ENCODE measurements at places on chromosomes 7 and 10.

DNA sequence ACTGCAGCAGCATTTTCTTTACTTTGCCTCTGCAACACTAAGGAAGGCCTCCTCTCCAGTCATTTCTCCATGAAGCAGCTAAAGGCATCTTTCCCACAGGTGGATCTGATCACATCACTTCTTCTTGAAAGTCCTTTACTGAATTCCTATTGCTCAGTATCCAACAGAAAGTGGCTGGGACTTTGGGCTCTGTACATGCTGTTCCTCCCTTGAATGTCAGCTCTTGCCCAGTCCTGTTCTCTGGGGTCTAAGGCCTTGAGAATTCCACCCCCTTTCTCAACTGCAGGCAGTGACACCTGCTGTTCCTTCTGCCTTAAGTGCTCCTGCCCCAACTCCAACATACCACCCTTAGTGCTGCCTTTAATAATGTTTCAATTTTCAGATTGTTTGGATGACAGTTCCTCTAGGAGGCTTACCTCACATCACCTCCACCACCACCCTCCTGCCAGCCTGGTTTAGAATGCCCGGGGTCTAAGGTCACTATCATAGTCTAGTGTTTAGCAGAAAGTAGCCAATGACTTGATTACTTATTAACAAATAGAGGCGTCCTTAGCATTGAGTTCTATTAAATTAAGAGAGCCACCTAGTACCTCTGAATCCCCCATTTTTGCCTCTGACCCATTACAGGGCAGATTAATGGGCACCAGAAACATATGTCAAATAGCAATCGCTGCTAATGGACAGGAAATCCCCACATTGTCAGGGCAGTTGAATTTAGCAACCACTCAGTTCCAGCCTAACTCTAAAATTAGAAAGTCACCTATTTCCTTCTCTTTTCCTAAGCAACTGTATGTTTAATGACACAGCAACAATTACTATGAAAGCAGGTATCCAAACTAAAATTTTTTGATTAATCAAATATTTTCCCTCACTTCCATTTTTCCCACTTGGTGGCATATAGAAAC lies 11.4 kb downstream of the INHBA start:
- no peak for DNase-seq

DNA sequence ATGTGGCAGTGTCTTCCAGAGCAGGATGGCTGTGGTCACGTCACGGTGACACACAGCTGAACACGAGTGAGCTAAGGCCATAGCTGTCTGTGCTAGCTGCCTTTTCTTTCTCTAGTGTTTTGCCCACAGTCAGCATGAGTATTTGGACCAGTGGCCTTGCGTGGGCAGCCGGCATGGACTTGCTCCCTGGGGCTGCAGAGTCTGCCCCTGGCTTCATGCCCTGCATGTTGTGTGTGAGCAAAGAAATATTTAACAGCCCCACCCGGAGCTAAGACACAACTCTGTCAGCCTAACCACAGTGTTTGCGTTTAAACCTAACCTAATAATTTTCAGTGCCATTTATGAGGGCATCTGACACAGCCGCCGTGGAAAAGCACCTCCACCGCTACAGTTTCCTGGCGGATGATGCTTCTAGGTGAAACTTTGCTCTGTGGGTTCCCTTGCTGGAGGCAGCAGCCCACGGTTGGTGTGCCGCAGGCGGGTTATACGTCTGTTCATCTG lies 14.6 kb downstream of the CHST12 start:
- no peak for DNase-seq

DNA sequence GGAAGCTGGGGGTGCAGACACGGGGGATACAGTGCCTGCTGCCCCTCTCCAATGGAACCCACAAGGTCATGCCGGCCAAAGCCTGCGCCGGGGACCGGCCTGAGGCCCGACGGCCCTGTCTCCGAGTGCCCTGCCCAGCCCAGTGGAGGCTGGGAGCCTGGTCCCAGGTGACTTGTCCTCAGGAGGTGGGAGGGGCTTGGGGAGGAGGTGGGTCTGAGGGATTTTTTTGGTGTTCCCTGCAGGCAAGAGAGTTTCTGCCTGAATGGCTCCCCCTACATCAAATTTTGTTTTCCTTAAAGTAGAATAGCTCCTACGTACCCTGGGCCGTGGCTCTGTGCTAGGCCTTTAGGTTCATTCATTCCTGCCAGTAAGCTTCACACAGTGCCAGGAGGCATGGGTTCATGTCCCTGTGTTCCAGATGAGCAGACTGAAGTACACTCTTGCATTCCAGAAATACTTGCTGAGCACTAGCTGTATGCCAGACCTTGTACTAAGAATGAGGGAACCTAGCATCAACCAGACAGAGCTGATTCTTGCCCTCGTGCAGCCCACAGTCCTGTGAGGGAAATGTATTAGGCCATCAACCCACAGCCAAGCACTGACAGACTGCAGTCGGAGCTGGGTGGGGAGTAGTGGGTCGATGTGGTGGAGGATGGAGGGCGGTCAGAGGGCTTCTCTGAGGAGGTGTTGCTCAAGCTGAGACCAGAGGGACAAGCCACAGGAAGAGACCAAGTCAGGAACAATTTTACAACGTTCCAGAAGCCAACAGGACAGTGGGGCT lies 31.1 kb downstream of the TBATA start:
- DNase-seq = no peak

DNA sequence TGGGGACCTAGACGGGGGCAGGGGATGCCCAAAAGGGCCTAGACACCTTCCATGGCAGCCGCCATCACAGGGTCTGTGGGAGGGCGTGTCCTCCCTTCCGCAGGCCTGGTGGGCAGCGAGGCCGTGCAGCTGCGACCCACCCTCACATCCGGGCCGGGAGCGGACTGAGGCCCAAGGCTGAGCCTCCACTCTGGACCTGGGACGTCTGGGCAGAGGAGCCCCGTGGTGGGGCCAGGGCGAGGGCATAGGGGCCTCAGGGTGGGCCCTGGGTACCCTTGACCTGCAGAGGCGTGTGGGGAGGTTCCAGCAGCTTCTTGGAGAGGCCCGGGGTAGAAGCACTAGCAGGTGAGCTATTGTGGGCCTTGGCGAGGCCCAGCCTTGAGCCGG lies 49.2 kb downstream of the PWWP2B start:
- no peak for DNase-seq

- no peak for DNase-seq
Observed at GRCh38 chr10:3781468-3782145, 3.4 kb downstream of the KLF6 start.

GRCh38 chr10:83908506-83908905 lies 230.8 kb upstream of the GHITM start:
- no peak for DNase-seq

GRCh38 chr7:127730658-127731276 lies 78.8 kb downstream of the SND1 start:
- no peak for DNase-seq

DNA sequence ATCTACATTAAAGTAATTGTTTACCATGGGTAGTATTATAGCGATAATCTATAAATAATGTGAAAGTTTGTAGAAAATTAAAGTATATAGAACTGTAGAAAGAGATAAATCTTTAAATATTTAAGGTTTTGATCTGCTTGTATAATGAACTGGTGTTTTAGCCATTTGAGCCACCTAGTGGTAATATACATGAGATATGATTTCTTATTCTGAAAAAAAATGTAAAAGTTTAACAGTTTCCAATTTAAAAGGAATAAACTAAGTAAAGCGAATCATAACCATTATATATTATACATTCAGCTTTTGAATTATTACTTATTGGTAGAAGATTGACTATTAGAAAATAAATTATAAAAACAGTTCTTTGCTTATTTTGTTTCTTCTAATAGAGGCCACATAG lies 91.2 kb downstream of the OTUD1 start:
- no peak for DNase-seq

- no peak for DNase-seq
Observed at GRCh38 chr10:126422567-126422966, 34.3 kb upstream of the ADAM12 start.

GRCh38 chr7:2036786-2037185 lies 196.0 kb downstream of the MAD1L1 start:
- no peak for DNase-seq

DNA sequence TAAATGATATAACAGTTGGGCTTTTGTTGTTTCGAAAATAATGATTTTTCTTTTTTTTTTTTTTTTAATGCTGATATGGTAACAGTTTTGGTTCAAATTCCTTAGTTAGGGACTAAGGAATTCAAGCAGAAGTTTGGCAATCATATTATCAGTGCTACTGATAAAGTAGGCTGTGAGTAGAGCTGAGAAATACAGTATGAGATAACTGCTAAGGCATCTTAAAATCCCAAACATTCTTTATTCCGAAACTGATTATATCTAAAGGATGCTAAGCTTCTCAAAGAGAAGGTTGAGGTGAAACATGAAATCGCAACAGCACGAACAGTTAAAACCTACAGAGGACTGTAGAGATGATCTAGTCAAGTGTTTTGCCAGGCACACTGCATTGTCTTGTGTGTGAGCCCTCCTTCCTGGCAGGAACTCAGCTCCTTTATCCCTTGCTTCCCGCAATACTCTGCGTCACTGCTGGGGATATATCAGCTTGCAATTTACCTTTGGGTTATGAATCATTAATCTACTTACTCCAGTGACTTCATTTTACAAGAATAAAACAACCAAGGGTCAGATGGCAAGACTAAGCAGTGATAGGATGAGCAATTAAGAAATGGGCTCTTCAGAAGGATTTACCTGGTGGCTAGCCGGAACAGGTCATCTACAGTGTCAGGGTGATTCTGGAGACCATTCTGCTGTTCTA lies 36.7 kb downstream of the IRF5 start:
- no peak for DNase-seq

DNA sequence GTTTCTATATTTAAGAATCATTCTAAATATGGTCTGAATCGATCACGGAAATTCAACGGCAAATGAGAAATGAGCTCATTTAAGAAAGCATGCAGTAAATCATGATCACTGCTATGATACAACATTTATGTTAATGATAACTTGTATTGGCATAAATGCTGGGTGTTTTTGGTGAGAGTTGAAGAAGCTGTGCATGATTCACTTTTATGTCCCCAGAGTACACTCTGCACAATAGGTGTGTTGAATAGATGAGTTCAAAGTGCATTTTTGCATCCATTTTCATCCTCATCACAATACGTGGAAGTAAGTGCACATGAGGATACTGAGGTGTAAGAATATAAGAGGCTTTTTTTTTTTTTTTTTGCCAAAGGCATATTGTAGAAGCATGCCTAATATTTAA lies 169.3 kb downstream of the PPP1R17 start:
- DNase-seq = no peak

GRCh38 chr10:29797616-29798015 lies 162.8 kb upstream of the SVIL start:
- no peak for DNase-seq

- DNase-seq = no peak
Observed at GRCh38 chr10:58868736-58869435, 307.6 kb upstream of the PHYHIPL start.

- no peak for DNase-seq
Observed at GRCh38 chr7:30510124-30511075, 5.8 kb upstream of the GGCT start.

GRCh38 chr7:94497874-94498670 lies 11.5 kb upstream of the CASD1 start:
- DNase-seq = no peak

- no peak for DNase-seq
Observed at GRCh38 chr7:16028636-16029035, 342.2 kb upstream of the MEOX2 start.

DNA sequence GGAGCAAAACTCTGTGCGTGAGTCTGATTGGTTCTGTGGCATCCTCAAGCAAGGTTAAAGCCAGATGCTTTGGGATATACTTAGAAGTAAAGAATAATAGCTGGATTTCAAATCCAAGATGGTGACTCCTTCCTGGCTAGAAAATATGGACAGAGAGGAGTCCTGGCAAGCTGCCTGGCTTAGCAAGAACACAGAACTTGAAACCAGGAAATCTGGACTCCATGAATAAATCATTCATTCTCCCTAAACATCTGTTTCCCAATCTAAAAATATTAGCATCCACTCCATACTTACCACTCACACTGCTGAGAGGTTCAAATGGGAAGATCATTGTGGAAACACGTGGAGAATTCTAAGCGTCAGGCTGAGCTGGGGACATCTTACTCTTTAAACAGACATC lies 1074.1 kb upstream of the AUTS2 start:
- no peak for DNase-seq

- no peak for DNase-seq
Observed at GRCh38 chr7:116800594-116800993, 61.8 kb upstream of the CAPZA2 start.

- no peak for DNase-seq
Observed at GRCh38 chr7:106625678-106626301, 35.2 kb downstream of the CCDC71L start.

GRCh38 chr10:126250045-126250444 lies 138.2 kb downstream of the ADAM12 start:
- DNase-seq = no peak

DNA sequence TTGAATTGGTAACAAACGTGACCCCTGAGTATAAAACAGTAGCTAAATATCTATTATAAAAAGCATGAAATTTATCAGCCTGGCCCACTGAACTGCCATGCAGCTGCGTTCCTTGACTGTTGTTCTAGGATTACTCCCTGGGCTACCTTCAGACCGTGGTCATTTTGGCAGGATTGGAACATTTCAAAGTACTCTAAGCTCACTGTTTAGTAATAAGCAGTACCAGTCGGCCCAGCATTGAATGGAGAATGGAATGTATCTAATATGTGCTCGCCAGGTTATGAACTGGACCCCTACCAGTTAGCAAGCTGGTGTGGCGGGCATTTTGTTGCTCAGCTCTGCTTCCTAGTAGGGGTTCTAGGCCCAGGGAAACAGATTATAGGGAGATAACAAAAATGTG lies 112.2 kb downstream of the SEMA3C start:
- DNase-seq = no peak

- DNase-seq = no peak
Observed at GRCh38 chr10:82969405-82969804, 1094.4 kb downstream of the NRG3 start.

DNA sequence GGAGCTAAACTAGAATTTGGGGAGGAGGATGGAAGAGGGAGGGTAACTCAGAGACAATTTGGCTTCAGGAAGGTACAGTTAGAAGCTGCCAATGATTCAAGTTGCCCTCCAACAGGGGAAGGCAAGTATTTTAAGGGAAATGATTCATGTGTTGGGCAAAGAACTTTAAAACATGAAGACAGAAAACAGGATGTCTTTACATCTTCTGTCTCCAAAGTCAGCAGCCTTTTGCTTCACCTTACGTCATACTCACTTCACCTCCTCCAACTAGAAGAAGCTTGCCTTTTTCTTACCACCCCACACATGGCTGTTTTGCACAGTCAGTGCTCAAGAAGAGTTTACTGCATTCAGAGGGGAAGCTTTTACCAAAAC lies 36.1 kb downstream of the PPP1R3C start:
- no peak for DNase-seq

- DNase-seq = no peak
Observed at GRCh38 chr10:111077479-111077784, 603 bp downstream of the ADRA2A start.

- DNase-seq = no peak
Observed at GRCh38 chr10:6743291-6743849, 163.3 kb upstream of the PRKCQ start.

GRCh38 chr7:74657692-74658177 lies at the start of gene GTF2I:
Gene GTF2I, plus strand, starts transcription at chr7:74657718. Its CDS starts 31,411 bp downstream, at chr7:74689129.
- peak; percentile 72 for DNase-seq

- DNase-seq = no peak
Observed at GRCh38 chr10:117652228-117653169, 110.0 kb downstream of the EMX2 start.

GRCh38 chr7:12728192-12728538 lies 40.7 kb downstream of the ARL4A start:
- no peak for DNase-seq

- DNase-seq = no peak
Observed at GRCh38 chr7:147497246-147497645, 1093.3 kb upstream of the C7orf33 start.

GRCh38 chr7:112022128-112022527 lies 184.1 kb downstream of the DOCK4 start:
- DNase-seq = no peak
